AG09319 (cell line): ENCODE measurements at places on chromosomes 2 and 18.

DNA sequence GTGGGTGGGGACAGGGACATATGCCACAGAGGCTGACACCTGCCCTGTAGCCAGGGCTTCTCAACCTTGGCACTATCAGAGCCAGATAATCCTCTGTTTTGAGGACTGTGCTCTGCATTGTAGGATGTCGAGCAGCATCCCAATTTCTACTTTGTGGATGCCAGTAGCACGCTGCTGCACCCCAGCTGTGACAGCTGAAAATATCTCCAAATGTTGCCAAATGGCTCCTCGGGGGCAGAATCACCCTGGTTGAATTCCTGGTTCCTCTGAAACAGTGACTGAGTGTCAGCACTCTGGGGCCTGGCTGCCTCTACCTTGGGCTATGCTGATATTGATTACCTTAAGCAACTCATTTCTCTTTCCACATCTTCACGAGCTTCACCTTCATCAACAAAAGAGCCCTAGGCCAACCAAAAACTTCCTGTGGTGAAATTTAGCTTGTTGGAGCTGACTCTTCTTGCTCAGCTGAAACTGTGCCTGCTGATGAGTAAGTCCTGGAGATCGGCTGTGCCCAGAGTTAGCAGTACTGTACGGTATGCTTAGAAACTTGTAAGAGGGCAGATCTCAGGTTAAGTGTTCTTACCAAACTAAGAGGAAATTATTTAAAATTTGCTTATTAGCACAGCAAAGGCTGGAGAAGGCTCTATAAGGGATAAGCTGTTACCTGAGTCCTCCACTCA, 138.1 kb downstream of the SEPTIN10 start:
- no peak for DNase-seq

DNA sequence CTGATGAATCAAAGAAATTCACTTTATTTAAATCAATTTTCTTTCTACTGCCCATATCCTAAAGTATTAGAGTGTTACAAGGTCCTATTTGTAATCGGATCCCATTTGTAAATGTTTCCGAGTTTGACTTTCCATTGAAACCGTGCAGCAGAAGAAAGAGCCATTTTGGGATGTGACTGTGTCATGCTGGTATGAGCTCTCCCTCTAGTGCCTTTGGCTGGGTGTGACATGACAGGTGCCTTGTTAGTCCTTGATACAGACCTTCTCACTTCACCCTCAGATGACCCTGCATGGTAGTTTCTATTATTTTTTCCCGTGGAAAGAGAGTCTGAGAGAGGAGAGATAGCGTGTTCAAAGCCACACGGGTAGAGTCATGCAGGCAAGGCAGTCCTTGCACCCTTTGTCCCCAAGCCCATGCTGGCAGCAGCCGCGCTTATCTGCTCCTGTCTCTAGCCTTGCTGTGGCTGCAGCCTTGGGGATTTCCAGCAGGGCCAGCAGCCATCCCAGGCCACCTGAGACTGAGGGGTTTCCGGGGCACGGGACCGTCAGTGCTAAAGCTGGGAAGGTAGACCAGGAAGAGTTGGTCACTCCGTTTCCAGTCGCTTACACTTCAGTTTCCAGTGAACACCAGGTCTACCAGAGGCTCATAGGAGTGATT, 21.4 kb downstream of the CHMP1B start:
- DNase-seq = no peak

DNA sequence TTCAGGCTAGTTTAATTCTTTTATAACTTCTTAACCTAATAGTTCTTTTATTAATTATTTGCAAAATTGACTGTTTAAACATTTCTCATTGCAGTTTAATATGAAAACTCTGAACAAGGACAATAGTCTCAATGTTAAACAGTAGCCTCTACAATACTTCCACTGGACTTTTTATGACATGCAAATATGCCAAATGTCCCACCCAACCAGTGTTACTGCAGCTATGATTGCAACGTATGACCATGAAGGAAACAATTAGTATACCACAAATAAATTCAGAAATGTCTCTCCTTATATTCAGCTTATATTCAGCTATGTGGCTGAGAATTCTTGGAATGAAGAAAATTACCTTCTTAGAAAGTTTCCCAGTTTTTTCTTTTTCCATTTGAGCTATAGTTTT, 688.6 kb downstream of the DCC start:
- no peak for DNase-seq

DNA sequence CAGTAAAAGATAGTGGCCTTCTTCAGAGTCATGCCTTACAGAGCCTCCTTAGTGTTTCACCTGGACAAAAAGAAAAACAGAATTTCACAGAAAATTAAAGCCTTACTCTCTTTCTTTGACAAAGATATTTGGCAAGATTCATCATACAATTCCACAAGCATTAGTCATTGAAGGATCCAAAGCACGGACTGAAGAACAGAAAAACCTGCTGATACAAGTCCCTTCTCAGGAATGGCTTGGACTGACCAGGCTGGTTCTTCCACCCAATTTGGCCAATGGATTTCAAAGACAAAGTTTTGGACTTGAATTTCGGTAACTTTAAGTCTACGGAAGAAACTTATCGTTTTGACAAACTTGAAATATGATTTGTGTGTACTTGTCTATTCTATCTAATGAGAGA, 39.1 kb upstream of the GALNT3 start:
- DNase-seq = no peak

GRCh38 chr2:77807531-77808215, 285.5 kb upstream of the LRRTM4 start:
- no peak for DNase-seq

- DNase-seq = no peak
Measured at GRCh38 chr2:219684721-219685689, 57.6 kb downstream of the SLC4A3 start.

DNA sequence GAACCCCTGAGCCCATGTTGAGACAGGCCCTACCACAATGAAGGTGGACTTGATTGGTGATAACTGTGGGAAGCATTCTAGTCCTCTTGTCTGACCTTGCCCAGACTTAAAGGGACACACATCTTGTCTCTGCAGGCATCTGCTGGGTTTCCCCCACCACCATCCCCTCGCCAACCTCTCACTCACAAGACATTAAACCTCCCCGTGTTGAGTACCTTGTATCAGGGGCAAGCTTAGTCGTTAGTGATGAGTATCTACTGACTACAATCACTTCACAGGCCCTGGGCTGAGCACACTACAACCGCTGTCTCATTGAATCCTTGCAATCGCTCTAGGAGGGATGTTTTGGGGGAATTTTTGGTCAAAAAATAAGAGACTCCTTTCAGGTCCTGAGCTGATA, 86.0 kb downstream of the ICOS start:
- DNase-seq = no peak

DNA sequence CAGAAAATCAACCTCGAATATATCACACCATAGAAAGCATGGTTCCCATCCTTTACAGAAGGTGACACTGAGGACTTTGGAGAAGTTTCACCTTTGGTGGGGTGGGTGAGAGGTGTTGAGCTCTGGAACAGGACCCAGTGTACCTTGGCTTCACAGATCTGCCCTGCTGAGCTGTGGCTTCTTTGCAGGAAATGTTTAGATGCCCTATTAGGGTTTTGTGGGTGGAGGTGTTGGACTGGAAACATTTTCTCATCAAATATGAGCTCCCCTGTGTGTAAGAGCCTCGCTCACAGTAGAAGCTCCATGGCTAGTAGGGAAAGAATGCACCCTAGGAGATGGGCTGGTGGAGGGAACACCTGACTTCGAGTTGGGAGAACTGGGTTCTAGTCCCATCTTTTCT, 55.6 kb downstream of the RPL37A start:
- DNase-seq = no peak

DNA sequence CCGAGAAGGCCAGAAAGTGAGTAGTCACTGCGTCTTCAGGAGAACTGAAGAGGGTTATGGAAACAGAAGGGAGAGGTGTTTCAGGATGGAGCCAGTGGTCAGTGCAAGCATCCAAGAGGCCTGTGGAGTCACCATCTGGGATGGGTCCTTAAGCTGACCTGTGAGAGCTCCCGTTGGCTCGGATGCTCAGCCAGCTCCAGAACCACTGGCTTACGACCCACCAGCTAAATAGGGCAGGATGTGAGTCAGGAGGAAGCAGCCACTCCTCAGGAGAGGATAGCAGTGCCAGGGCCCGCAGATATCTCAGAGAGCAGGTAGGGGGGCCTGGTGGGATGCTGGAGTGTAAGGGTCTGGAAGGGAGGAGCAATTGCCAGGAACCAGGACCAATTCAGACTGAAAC, 63.1 kb upstream of the B3GNT7 start:
- no peak for DNase-seq

DNA sequence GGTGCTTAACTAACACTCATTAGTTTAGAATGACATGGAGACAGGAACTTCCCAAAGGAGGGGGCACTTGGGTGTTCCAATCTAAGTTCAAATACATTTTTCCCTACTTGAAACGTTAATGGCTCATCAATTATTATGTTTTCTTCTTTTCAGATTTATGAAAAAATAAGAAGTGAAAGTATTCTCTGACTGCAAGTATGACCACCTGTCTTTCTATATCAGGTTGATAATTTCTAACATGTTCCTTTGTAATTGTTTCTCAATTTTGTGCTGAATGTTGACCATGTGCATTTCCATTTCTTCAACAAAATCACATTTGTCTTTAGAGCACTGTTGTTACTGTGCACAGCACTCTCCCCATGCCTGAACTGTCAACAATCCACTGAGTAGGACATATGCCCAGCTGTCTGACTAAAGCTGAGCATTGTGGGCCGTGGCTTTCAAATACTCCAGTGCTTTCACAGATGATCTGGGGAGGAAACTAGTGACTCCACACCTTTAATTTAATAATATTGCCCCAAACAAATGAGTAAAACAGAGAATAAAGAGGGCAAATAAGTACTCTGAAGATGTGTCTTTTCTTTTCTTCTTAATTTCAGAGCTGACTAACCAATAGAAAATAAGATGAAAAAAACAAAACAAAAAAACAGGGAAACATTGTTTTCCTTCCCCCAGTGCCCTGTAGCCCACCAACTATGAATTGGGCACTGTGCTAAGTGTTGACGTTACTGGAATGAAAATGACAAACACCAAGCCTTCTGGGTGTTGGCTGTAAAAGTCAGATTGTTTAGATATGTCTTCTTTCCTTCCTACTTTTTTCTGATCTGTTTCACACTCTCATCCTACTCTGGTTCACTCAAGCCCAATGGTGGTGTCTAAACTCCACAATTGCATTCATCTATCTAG, 16.0 kb downstream of the LANCL1 start:
- no peak for DNase-seq

DNA sequence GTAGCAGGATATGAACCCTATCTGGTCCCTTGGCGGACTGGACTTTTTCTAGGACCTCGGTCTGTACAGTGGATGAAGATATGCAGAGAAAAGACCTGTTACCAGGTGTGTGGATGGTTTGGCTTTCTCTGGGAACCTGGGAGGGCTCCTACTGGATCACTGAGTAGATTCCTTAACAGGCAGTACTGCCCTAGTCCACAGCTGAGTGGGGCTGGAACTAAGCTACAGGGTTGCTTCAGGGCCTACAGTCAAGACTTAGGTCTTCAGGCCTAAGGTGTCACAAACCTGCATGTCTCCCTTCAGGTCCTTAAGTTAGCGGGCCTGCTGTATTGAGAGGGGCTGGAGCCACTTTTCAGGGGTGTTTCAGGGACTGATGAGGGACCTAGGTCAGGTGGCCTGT, 42.9 kb downstream of the ORC4 start:
- no peak for DNase-seq

DNA sequence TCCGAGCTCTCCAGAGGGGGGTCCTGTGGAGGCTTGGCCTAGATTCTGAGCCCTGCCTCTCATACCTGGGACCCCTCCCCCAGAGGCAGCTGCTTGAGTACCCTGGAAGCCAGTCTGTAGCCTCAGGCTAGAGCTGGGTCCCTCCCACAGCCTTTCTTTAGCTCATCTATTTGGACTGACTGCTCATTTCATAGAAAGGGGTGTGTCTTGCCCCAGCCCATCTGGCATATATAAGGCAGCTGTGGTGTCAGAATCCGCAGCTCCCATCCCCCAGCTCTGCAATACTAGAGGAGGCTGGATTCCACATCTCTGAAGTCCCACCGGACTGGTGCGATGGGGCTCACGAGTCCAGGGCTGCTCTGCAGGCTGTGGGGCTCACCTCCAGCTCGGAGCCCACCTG, 26.1 kb downstream of the MPHOSPH10 start:
- no peak for DNase-seq

GRCh38 chr18:8235894-8236293, 373.3 kb upstream of the RAB12 start:
- DNase-seq = no peak

DNA sequence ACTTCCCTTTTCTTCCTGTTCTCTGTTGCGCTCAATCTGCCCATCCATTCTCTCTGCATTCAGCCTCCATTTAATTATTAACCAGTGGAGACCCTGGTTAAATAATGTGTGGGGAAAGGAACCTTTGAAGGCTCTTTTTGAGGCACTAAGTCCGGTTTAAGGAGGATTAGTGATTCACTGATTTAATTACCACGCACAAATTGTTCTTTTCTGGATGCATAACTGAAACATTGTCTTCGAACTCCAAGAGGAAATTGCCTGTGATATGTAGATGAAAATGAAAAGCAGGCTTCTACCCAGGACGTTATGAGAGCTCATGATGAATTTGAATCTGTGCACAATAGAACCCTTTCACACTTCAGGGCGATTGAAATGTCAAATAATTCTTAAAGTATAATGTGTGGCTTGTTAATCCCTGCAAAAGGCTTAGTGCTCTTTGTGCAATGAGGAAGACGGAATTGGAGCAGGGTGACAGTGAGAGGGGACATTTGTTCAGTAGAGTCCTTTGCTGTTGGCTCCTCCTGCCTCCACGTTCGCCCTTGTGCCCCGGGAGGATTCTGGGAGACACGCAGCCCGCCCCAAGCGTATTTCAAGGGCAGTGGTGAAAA, 51.1 kb upstream of the ZNF236 start:
- DNase-seq = no peak

DNA sequence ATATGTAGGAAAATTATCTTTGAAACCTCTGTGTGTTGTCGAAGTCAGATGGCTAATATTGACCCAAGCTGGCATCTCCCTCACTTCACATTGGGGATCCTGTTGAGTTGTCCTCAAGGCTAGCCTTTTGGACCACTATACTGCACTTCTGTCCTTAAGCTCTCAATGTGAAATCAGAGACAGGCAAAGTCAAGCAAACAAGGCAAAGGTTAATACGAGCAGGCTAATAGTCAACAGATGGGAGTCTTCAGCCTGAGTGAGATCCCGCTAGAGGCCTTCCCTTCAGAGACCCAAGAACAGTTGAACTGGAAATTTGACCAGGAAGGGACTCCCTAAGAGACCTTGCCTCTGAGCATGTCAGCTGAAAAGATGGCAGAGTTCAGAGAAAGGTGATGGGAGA, 475.4 kb downstream of the PARD3B start:
- DNase-seq = no peak

DNA sequence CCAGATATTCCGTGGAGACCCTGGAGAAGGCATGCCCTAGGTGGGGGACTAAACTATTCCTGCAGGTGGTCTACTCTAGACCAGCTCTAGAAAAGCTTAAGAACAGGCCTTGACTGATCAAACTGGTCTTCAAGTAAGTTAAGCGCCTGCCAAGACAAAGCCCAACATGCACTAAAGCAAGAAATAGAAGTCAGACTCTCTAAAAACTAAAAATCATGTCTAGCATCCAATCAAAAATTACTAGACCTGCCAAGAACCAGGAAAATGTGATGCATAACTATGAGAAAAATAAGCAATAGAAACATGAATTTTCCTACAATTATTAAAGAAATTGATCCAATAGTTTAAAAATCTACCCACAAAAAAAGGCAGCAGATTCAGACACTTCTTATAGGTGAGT, 13.6 kb downstream of the KIF1A start:
- DNase-seq = no peak
